ENCODE measurements at places on chromosomes 6 and 20.

GRCh38 chr20:61972636-61973508 is 92.8 kb downstream of the TAF4 start:
- no peak for DNase-seq

DNA sequence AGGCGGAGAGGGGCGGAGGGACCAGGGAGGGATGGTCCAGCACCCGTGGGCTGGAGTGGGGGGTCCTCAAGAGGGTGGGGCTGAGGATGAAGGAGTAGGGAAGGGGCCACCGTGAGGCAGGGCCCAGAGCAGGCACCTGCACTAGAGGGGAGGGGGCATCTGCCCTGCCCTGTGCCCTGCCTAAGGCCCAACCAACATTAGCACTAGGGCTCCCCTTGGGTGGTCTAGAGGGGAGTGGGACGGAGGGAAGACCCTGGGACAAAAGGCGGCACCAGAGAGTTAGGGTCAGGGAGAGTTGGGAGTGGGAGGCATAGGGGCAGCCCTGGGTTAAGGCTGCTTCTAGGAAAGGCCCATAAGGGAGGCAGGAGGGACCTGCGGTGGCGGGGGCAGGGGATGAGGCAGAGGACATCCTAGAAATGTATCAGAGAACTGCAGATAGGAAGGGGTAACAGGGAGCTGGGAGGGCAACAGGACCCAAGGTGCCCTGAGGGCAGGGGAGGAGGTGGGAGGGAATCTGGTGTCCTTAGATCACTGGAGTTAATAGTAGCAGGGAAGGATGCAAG is 24.5 kb downstream of the HLA-F start:
- DNase-seq = no peak

GRCh38 chr6:291204-291696 is 1.0 kb upstream of the DUSP22 start:
- DNase-seq = no peak

GRCh38 chr20:7933346-7933745 is 6.9 kb downstream of the HAO1 start:
- DNase-seq = no peak

- no peak for DNase-seq
These were observed 129.0 kb downstream of the MMS22L start for GRCh38 chr6:97154015-97154414.

DNA sequence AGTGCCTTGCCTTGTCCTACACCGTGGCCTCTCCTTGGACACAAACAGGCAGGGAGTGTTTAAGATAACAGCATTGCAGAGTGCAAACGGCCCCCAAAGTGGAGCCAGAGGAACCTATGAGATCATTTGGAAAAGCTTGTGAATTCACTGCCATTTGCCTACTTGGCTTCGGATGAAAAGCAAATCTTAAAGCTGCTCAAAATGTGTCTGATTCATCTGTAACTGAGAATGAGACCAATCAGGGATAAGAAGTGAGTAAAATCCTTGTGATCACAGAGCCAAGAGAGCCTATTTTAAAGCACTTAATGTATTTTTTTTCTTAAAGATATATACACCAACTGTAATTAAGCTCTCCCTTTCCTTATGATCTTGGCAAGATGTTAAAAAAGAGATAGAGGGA is 65.7 kb upstream of the BACH2 start:
- no peak for DNase-seq

- no peak for DNase-seq
These were observed 4.4 kb upstream of the PXDC1 start for GRCh38 chr6:3755637-3756545.

GRCh38 chr6:123804787-123805540 is 1.3 kb downstream of the NKAIN2 start:
- DNase-seq = no peak

- no peak for DNase-seq
These were observed 41.4 kb downstream of the MAP7 start for GRCh38 chr6:136508725-136509392.

DNA sequence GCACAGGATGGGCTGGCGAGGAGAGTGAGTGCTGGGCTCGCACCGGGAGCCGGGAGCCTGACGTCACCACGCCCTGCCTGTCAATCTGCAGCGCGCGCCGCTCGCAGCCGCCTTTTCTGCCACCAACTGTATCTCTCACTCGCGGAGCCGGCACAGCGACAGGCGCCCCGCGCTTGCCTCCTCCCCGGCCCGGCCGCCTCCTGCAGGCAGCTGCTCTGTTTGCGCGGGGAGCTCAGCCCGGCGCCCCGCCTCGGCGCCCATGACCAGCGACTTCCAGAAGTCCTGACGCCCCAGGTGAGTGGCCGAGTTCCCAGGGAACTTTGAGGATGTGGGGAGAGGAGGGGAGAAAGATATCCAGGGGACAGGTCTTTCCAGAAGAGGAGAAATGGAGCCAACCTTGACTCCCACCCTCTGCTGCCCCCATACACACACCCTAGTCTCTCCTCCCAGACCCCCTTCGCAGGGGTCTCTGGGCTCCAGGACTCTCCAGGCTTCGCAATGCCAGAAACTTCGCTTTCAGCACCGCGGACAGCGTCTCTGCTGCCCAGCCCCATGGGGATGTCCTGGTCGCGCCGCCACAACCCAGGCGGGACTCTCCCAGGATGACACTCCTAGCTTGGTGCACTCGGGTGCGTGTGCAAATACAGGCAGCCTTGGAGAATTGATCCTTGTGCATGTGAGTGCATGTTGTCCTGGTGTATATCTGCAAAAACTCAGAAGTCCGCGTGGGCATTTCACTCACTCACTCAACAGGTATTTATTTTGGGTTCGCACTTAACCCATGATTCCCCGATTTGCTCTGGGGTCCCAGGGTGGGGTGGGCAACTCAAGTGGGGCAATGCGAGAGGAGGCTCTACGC is at the start of gene GPR6:
TSS of gene GPR6 (plus strand) at position 138 of the 859 bp plus-strand sequence. CDS start 802 bp downstream, outside the sequence.
- DNase-seq = peak; percentile 67

Measured in naive thymus-derived CD8-positive, alpha-beta T cell (primary cell).